ENCODE measurements at places on chromosomes 3 and 15. TPM values are rescaled to one million over a fixed set of nuclear protein-coding genes. Genes with fewer than 3 reads are reported as not detected.

Gene NGLY1
- 24.1 TPM for total RNA-seq

Gene GP5
- total RNA-seq = 0.31 TPM

Gene ALPK3
- 190 TPM for total RNA-seq

Gene CACNA2D2
- total RNA-seq = not detected

Gene CALML4
- total RNA-seq = 0.26 TPM

Gene GPR62
- total RNA-seq = not detected

Gene DUOXA1
- total RNA-seq = not detected

Gene SAMMSON
- 0.08 TPM for total RNA-seq

GRCh38 chr15:63497642-63498467 lies 6.5 kb upstream of the USP3 start:
- DNase-seq = no peak

DNA sequence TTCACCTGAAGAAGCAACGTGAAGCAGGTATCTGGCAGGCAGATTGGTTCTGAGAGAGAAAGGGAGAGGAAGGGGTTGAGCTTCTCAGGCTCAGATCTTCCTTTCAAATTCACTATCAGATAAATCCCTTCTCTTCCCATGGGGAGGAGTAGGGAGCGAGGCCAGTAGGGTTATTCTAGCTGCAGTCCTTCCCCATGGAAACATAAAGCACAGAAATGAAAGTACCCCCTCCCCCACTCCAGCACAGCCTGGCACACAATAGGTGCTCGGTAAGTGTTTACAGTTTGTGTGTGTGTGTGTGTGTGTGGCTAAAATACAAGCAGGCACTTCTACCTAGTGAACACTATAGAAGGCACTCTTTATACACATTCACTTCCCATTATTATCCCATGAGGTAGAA lies 20.8 kb upstream of the VPS8 start:
- DNase-seq = no peak

GRCh38 chr3:144106970-144107369 lies 135.3 kb downstream of the DIPK2A start:
- DNase-seq = no peak

- no peak for DNase-seq
Observed at GRCh38 chr3:158743664-158744566, 11.7 kb upstream of the RARRES1 start.

DNA sequence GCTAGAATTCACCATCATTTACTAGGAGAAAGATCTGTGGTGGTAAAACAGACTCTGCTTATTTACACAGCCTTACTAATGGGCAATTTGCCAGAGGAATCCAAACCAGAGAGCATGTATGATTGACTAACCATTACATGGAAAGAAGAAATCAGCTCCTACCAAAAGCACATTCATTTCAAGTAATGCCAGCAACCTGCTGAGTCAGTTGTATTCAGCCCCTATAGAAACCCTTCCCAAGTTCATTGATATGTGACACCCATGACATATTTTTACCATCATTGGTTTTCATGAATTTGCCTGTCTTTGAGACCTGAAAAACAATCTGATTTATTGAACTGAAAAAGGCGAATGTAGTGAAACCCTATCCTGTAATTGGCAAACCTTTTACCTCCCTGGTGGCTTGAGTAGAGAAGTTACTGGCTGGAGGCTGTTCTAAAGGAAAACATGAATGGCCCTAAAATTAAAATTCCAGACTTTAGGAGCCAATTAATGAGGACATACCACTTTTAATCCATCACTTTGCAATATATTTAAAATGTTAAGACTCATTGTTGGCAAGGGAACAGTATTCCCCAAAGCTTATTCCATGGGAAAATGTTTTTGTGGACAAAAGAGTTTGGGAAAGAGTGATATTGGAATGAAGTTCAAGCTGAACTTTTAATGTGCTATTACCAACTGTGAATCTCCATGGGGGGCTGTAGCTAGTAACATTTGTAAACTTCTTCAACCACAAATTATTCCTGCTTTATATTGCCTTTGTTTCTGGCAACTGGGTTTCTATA lies 542.9 kb downstream of the FHIT start:
- DNase-seq = no peak

DNA sequence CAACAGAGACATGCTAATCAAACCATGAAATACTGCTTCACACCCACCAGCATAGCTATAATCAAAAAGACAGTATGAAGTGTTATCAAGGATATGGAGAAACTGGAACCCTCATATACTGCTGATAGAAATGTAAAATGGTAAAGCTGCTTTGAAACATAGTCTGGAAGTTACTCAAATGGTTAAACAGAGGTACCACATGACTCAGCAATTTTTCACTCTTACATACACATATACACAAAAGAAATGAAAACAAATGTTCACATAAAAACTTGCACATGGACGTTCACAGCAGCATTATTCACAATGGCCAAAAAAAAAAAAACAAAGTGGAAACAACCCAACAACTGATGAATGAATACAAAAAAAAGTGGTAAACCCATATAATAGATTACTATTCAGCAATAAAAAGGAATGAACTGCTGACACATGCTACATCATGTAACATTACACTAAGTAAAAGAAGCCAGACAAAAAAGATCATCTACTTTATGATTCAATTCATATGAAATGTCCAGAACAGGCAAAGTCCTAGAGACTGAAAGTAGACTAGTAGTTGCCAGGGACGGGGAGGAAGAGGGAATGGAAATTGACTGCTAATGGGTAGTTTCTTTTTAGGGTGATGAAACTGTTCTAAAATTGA lies 23.2 kb downstream of the ZNF148 start:
- no peak for DNase-seq

DNA sequence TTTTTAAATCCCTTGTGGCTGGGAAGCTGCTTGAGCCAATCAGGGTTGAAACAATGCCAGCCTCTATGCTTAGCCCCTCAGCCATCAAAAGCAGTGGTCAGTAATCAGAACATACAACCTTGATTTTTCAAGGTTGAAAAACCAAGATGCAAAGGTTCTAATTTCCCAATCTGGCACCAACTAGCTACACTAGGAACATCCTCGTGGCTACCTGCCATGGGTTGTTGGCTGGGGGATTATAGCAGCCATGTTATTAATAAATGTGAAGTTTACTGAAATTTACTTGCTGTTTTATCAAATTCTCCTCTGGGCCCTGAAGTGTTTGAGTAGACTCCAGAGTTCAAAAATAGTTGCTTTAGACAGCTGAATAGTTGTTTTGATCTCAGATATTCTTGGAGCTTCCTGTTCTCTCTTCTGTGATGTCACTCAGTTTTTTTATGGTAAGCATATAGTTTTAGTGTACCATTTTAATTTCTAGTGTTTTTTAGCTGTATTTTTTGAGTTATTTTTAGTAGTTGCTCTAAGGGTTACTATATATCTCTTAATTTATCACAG lies 31.9 kb downstream of the PCCB start:
- DNase-seq = peak; percentile 18

- no peak for DNase-seq
Observed at GRCh38 chr3:179244878-179245277, 6.0 kb downstream of the KCNMB3 start.

- peak; percentile 36 for DNase-seq
Observed at GRCh38 chr3:69130689-69131088, 8.3 kb upstream of the LMOD3 start.

DNA sequence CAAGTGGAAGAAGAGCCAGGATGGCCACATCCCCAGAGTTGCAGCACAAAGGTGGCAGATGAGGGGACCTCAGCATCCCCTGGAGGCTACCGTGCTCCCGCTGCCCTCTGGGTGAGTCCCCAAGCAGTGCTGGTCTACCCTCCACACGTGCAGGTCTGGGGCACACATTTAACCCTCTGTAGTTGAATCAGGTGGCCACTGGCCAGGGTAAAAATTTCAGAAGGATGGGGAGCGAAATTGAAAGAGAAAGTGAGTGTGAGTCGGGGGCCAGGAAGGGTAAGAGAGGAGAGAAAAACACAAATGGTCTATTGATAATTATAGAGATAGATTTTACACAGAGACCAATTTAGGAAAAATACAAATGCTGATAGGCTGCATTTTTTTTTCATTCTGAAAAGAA lies 139.5 kb upstream of the EIF1B start:
- DNase-seq = no peak

GRCh38 chr15:47184003-47184907 lies 533.0 kb upstream of the SEMA6D start:
- DNase-seq = no peak

GRCh38 chr3:87410110-87410509 lies 133.7 kb upstream of the POU1F1 start:
- DNase-seq = no peak

DNA sequence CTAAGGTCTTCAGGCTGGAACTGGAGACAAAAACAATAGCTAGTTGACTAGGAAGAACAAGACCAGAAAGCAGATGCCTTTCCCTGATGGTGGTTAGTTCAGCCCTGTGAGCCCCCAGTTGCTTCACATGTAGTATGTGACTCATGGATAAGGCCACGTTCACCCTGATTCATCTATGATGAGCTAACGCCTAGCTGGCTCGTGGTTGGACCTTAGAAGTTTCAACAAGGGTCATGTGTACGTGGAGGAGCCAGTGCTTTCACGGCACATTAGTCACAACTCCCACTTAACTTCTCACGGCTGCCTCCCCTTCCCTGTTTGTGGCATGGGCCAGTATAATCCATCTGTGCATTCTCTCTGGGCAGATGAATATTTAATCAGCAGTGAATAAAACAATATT lies 20.6 kb downstream of the COL8A1 start:
- peak; percentile 94 for DNase-seq

DNA sequence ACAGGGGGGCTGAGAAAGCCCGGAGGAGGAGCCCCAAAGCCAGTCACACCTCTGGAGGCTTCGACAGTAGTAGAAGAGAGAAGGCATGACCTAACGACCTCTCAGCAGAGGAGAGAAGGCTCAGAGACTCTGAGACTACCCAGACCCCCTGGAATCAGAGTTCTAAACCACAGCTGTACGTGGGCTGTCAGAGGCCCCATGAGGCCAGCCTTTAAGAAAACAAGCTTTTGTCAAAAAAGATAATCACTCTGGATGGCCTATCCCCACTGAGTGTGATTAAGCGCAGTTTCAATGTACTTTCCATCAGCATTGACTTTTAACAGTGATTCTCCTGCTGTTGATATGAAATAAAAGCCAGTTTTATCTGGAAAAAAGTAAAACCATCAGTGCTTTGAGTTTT lies 330.3 kb downstream of the CLSTN2 start:
- DNase-seq = no peak

- peak; percentile 62 for DNase-seq
Observed at GRCh38 chr3:50154840-50155490, at the start of gene SEMA3F. Gene SEMA3F (plus strand): TSS chr3:50155324. CDS start chr3:50159623, 4,299 bp downstream.

DNA sequence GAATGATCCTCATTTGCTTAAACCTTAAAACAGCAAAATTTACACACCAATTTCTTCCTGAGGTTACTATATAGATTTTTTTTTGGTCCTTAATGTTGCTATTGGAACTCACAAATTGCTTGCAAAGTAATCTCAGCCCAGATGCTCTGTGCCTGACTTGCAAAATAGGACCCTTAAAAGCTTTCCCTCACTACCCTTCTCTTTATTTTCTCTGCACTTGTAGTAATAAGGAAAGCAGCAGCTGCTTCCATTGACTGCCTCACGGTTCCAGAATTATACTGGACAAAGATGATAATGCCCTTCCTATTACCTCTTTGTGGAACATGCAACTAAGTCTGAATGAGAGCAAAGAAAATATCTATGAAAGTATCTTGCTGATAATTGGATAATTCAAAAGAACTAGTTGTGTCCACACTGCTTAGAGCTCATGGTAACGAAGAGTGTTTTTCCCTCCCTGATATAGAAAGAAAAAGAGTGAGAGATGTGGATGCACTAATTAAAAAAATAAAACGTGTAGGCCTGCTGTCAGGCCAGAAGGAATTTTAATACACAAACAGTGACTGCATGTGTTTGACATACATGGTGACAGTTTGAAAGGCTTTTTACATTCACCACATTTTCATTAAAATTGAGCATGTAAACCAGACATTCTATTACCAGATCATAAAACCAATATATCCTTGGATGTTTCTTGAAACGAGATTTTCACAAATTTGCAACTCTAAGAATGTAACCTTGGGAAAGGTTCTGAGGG lies 783.1 kb downstream of the GBE1 start:
- no peak for DNase-seq

DNA sequence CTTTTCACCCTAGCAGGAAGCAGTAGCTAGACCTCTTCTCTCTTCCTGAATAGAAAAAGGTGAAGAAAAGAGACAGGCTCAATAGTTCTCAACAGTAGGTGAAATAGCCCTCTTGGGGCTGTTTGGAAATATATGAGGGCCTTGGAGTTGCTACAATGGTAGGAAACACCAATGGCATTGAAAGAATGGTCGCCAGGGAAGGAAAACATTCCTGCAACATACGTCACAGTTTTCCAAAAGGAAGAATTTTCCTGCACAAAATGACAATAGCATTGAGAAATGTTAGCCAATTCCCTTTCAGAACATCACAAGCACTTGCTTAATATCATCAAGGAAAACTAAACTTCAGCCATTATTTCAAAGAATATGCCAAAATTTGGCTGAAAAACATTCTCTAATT lies 484.5 kb downstream of the IGSF11 start:
- DNase-seq = no peak

- DNase-seq = no peak
Observed at GRCh38 chr15:29383367-29383766, 113.7 kb upstream of the NSMCE3 start.

DNA sequence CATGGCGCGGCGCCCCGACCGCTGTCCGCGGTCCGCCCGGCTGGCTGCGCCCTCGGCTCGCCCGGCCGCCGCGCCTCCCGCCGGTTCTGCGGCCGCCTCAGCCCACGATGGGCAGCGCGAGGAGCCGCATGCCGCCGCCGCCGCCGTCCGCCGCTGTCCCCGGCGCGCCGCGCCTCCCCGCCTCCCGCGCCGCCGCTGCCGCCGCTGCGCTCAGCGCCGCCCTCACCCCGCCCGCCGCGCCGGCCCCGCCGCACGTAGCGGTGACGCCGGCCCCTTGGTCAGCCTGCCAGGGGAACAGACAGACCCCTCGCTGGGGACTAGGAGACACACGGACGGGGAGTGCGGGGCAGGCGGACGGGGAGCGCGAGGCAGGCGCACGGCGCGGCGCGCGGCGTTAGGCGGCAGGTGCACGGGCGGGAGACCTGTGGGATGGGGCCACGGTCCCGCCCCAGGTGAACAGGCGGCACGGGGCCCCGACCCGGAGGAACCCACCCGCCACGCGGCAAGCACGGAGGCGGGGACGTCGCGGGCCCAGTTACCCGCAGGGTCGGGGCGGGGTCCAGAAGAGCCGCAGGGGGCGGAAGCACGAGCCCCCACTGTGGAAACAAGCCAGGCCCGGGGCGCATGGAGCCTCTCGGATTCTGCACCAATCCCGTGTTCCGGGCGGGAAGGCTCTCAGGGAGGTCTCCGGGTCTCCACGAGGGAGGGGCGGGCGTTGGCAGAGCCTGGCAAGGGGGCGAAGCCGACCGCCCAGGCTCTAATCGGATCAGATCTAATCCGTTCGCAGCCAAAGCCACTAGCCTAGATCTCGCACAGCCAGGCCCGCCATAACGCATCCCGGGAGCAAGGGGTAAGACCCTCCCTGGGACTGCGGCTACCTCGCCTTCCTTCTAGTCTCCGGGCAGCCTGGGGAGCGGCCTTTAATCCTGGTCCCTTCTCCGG lies at the start of gene CSPG5:
CSPG5 (minus strand) TSS at position 175 of the 942 bp plus-strand sequence; CDS start at position 3, 172 bp downstream.
- DNase-seq = peak; percentile 20

- DNase-seq = no peak
Observed at GRCh38 chr15:68279779-68280753, 2.5 kb downstream of the FEM1B start.
